ENCODE measurements at places on chromosomes 12 and 14.
A peak's percentile ranks its signal among the peaks of the same experiment; 100 is the strongest.

GRCh38 chr14:35285168-35286002 is 6.8 kb upstream of the PSMA6 start:
- DNase-seq = no peak

GRCh38 chr12:7984900-7985299 is 47.6 kb upstream of the FOXJ2 start:
- no peak for DNase-seq

GRCh38 chr12:52975204-52975603 is 26.3 kb downstream of the KRT18 start:
- DNase-seq = no peak

DNA sequence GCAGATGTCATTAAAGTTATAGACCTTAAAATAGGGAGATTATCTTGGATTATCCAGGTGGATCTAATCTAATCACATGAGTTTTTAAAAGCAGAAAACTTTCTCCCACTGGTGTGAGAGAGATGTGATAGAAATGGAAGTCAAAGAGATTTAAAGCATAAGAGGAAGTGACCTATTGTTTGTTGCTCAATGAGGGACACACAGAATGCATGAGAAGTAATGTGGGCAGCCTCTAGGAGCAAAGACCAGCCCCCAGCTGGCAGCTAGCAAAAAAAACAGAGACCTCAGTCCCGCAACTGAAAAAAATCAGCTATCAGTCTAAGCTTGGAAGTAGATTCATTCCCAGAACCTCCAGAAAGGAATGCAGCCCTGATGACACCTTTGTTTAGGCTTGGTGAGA is 24.6 kb upstream of the ANP32D start:
- no peak for DNase-seq

- DNase-seq = no peak
These were observed 70.6 kb upstream of the SLC24A4 start for GRCh38 chr14:92252323-92252722.

DNA sequence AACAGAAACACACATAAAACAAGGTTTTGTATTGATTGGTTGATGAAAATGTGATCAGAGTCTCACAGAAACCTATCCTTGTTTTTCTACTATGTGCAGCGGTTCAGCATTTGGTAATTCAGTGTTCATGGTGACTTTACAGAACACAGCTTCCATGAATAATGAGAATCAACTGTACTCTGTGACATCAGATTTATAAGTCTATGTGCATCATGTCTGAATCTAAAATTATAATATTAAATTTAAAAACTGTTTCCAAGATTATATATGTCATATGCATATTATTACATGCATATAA is 104.3 kb downstream of the SLC16A7 start:
- DNase-seq = no peak

GRCh38 chr12:107329569-107330324 is 236.4 kb upstream of the CRY1 start:
- no peak for DNase-seq

DNA sequence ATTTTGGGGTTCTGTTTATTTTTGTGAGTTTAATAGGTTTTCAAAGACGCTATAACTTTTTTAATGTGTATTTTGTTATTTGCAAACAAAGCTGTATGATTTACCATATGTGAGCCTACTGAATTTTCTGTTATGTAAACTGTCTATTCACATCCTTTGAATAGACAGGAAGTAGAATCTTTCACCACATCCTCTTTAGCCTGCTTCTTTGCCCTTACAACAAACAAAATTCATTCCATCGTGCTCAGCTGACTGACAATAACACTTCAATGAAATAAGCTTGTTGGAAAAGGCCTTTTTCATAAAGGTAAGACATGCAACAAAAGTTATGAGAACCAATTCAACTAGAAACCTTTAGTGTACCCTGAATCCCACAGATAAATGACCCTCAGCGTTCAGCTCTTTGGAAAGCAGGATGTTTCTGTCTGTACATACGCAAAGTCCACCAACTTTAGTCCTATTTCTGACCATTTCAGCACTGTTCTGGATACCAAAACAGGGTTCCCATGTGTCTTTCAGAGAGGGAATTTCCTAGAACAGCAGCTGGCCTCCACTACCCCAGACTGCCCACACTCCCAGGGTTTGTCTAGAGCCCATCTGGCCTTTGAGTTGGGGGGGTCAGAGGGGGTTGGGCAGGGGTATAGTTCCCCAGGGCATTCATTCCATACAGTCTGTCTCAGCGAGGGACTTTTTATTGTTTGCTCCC is 71.3 kb downstream of the DUSP6 start:
- DNase-seq = no peak

- DNase-seq = no peak
These were observed 327.8 kb downstream of the PDZRN4 start for GRCh38 chr12:41515953-41516352.

DNA sequence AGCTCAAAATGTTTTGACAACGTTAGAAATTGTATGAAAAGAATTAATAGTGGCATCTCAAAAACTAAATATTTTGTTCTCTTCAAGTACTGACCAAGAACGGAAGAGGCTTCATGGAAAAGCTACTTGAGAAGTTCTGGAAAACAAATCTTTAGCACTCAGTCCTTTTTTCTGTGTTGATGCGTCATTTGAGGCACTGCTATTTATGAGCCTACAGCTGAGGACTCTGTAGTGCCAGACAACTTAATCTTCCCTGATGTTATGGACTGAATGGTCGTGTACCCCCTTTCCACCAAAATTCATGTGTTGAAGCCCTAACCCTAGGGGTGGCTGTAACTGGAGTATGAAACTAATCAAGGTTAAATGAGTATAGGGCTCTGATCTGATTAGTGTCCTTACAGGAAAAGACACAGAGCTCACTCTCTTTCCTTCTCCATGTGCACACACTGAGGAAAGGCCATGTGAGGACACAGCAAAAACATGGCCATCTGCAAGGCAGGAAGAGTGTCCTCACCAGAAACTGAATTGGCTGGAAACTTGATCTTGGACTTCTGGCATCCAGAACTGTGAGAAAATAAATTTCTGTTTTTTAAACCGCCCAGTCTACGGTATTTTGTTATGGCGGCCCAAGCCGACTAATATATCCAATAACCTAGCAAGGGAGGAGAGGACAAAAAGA is 337.0 kb upstream of the CLEC14A start:
- no peak for DNase-seq

- no peak for DNase-seq
These were observed 26.8 kb upstream of the CKAP4 start for GRCh38 chr12:106274575-106275121.

DNA sequence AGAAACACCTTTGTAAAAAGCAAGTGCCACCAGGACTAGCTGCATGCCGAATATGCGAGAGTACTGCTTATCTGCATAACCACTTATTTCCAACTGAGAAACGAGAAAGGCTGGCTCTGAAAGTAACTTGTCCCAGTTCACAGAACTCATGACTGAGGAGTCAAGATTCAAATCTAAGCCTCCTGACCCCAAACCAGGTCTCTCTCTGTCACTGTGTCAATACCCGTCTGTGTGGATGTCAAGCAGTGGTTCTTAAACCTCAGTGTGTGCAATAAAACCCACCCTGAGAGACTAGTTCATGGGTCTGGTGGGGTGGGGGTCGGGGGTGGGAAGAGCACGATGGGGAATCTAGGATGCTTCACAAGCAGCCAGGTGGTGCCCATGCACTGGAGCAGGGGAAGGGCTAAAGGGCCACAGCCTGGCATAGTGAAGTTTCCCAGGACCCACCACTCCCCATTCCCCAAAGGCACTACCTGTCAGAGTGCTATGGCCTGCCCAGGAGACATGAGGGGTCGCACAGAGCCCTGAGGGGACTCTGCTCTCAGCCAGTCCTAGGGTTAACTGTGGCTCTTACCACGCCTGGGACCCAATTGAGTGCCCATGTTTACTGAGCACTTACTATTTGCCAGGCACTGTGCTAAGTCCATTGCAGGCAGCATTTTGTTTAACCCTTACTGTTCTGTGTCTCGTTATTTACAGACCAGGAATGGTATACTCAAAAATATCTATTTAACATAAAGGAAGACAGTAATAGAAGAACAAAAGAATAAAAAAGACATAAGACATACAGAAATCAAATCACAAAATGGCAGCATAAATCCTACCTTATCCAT is 33.4 kb upstream of the PNMA1 start:
- DNase-seq = no peak

DNA sequence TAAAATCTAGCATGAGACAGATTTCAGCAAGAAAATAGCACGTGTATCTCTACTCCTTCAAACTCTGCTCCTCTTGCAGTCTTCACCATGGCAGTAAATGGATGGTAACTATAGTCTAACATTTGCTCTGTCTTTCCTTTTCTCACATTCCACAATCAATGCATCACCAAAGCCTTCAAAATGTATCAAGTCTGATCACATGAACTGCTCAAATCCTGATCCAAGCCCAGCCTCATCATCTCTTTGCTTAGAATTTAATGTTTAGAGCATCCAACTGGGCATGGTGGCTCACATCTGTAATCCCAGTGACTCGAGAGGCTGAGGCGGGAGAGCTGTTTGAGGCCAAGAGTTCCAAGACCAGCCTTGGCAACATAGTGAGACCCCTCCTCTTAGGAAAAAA is 45.9 kb downstream of the CDK17 start:
- DNase-seq = no peak

DNA sequence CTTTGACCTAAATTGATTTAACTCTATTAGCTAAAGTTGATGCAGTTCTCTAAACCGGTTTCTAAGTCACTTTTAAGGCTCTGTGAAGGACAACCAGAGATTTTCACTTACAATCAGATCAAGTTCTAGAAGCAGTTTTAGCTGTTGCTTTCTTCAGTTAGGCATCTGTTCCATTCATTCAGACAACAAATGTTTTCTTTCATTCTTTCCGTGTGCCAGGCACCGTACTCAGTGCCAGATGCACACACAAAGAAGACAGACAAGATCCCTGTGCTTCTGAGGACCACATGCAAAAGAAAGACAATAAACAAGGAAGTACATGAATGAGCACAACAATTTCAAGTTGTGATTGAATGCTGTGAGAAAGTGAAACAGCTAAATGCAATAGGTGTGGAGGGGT is 11.1 kb upstream of the EGLN3 start:
- no peak for DNase-seq

DNA sequence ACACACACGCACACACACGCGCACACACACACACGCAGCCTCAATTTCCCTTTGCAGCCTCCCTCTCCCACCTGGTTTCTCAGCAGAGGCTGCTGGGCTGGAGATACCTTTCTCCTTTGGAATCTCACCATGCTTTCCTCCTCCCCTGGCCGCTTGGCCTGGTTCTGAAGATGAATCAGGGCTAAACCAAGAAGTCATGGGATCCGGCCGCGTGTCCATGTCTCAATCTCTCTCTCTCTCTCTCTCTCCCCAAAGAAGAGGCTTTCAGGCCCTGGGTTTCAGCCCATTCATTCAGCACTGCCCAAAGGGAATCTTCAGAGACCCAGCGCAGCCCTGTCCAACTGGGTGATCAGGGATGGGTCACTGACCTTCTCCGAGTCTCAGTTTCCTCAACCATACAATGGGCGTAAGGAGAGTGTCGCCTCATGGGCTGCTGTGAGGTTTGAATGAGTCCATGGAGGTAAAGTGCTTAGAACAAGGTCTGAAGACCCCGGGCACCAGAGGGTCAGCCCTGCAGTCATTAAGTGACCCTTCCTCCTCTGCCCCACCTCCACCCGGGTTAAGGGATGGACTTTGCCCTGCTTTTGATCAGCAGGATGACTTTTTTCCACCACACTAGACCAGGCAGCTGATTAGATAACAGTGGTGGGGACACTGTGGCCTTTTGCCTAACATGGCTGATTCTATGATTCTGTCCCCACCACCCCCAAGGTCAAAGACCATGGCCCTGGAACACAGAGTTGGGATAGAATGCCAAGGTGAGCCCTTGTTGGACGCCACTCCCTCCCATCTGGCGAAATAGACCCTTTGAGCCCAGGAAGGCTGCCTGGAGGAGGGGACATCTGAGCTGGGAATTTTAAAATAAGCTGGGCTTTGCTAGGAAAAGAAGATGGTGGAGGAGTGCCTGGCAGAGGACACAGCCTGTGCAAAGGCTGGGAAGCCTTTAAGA is 42.1 kb downstream of the SCARB1 start:
- DNase-seq = no peak

DNA sequence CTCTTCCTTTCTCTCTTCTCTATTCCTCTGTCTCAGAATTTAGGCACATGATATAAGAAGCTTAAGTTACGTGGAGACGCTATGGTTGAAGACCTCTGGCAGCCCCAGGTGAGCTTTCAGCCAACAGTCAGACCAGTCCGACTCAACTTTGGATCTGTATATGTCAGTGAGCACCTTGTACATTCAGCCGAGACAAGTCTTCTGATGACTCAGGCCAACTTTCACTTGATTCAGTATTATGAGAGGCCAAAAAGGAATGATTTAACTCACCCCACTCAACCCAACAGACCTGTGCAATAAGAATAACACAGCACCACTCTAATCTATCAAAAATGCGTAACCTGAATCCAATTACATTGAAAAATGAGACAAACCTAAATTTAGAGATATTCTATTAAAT is 47.5 kb upstream of the FOXG1 start:
- no peak for DNase-seq

GRCh38 chr14:38387821-38388220 is 131.9 kb upstream of the CLEC14A start:
- DNase-seq = no peak

DNA sequence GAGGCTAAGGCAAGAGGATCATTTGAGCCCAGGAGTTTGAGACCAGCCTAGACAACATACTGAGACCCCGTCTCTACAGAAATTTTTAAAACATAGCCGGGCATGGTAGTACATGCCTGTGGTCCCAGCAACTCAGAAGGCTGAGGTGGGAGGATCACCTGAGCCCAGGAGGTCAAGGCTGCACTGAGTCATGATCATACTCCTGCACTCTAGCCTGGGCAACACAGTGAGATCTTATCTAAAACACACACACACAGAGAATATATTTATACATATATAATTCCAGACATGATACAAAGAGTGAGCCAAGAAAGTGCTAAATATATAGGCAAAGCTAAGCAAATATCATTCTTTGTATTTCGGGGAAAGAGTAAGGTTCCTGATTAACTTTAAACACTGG is 9.4 kb downstream of the ZFC3H1 start:
- no peak for DNase-seq

DNA sequence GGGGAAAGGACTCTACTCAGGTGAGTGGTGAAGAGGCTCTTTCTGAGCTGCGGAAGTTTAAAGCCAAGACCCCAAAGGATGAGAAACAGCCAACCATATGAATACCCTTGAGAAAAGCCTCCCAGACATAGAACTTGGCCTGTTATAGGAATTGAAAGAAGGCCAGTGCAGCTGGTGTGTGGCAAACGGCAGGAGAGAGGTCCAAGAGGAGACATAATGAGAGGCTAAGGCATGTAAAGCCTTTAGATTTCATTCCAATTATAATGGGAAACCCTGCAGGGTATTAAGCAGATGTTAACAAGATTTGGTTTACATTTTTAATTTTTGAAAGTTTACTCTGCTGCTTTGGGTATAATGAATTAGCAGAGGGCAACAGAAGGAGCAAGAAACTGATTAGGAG is 552.1 kb upstream of the FBXO33 start:
- no peak for DNase-seq

- no peak for DNase-seq
These were observed 6.8 kb downstream of the ART4 start for GRCh38 chr12:14836336-14837210.

GRCh38 chr12:68786929-68787328 is 21.0 kb upstream of the MDM2 start:
- no peak for DNase-seq

GRCh38 chr14:78022059-78022458 is 148.1 kb upstream of the NRXN3 start:
- peak; percentile 60 for DNase-seq

GRCh38 chr12:115869604-115870003 is 407.9 kb downstream of the MED13L start:
- no peak for DNase-seq
